Stimulated activated CD8-positive, alpha-beta memory T cell treated with anti-CD3 and anti-CD28 coated beads, Interleukin-4, amount 100 ng/mL, for 48 hours (primary cell): ENCODE measurements at places on chromosomes 3 and 15.
A peak's percentile ranks its signal among the peaks of the same experiment; 100 is the strongest.

DNA sequence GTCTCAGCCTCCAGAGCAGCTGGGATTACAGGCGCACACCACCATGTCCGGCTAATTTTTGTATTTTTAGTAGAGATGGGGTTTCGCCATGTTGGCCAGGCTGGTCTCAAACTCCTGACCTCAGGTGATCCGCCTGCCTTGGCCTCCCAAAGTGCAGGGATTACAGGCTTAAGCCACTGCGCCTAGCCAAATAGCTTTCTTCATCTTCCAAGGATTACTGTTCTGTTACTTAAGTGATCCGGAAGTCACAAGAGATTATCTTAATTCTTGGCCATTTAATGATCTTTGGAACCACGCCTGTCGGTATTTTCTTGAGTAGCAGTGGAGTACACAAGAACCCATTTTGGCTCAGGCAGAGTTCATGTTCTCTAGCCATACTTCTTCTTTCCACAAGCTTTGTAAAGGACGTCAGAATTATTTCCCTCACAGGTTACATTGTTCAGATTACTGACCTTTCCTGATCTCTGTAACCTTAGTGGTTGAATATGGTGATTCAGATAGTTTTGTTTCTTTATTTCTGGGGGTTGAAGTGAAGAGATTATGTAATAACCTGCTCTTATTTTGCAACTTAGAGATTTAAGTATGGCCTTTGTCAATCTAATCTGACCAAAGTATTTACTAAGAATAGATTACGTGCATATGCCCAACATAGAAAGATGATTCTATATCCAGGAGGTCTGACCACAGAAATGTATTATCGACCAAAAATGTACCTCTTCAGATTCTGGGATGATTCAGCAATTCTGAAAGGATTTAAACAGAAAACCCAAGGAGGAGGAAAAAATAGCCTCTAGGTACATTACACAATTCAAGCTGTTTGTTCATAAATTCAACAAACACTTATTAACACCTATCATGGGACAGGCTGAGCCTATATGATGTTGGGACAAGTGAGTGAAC is 132.2 kb downstream of the GREM1 start:
- DNase-seq: no peak

GRCh38 chr3:31959951-31960792 is 20.9 kb downstream of the OSBPL10 start:
- DNase-seq: no peak

DNA sequence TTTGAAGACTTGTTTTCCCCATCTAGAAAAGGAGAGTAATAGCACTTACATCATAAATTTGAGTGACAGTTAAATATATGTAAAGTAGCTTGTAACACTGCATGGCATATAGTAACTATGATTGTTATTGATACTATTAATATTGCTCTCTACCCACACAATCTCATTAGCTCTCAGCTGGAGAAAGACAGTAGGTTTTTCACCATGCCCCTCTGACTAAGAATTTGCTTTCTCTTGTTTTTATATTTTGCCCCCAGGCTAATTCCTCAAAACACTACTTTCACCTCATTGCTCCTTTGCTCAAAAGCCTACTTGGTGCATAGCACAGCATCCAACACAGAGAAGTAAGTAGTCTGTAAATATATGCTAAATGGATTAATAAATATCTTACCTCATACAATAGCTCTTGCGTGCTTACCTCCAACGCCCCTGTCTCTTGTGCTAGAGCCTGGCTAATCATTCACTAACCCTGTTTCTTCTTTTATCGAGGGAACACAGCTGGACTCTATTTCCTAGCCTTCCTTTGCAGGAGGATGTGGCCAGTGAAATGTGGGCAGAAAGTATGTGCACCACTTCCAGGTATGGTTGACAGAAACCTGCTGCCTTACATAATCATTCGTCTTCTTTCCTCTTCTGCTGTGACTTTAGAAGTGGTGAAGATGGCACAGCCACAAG is 190.0 kb downstream of the PLCH1 start:
- no peak for DNase-seq

DNA sequence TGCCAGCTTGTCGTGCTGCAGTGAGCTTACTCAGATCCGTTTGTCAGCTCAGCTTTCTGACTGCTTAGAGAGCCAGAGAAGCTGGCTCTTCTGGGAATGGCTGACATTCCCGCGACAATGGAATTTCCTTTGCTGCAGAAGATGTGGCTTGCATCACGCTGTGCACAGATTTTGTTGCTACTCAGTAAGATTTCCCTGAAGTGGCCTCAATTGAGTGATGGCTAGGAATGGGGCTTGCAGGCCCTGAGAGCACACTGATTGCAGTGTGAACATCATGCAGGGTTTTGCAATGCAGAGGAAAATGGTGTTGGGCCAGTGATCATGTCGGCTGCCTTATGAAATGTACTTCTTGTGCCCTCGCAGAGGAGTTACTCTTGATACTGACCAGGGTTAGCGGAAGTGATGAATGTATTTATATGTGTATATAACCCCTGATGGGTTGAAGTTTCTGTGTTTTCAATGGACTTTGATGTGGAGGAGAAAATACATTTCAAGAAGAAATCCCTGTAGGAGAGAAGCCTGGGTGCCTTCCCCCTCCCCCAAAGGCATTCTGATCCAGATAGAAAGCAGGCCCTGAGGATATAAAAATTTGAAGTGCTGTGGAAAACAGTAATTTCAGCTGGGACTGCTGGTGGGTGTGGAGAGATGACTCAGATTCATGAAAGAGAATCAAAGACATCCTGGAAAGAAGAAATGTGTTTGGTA is 102.5 kb upstream of the PDZRN3 start:
- DNase-seq: no peak

DNA sequence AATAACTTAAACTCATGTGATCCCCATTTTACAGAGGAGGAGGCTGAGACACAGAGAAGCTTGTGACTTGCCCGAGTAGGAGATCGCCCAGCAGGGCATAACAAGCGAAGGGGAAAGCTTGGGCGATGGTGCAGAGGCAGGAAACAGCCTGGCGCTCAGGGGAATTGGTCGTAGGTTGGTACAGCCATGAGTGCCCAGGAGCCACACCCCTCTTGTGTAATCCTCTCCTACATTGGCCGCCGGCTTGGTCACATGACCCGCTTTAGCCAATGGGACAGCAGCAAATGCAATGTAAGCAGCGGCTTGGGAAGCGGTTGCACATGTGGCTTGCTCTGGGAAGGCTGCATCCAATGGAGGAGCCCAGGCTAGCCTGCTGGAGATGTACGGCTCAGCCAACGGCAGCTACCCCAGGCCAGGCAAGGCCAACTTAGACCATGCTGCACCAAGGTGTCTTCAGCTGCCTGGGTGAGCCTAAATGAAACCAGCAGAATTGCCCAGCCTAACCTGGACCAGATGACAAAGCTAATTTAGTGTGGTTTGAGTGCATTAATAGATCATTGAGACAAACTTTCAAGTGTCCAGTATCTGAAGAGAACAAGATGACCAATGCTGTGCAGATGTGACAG is 50.3 kb upstream of the SLC6A6 start:
- peak; percentile 33 for DNase-seq

DNA sequence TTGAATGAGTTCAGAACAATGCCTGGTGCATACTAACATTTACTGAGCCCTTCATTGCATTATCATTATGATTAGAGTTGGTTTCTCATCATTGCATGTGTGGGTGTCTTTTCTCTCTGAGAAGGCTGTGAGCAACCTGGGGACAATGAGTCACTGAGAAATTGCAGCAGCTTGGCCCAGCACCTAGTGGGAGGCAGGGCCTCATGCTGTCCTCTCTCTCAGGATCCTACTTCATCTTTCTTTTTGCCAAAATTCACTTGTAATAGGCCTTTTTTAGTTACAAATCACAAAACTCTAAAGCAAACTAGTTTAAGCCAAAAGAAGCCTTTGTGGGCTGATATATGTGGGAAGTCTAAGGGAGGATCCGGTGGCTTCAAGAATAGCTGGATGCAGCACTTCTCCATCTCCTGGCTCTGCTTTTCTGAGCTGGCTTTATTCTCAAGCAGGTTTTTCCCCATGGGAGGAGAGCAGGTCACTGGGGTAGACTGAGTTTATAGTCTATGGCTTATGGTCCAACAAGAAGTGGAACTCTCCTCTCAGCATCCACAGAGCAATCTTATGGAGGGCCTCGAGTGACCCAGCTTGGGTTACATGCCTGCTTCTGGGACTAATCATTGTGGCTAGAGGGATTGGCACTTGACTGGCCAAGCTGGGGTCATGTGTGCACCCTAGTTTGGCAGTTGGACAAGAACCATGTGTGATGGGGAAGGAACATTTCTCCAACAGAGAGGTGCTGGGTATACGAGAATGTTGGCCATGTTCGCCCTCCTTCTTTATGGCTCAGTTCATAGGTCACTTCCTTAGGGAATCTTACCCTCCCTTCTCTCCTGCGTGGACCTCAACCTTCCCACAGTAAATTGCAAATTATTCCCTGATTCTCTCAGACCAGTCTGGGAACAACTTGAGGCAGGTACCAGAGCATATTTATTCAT is 8.7 kb upstream of the CAMK1 start:
- peak; percentile 75 for DNase-seq

- DNase-seq: no peak
Measured at GRCh38 chr15:94001255-94001801, 230.0 kb upstream of the MCTP2 start.

GRCh38 chr3:27464646-27465045 is 19.5 kb downstream of the SLC4A7 start:
- no peak for DNase-seq

GRCh38 chr3:157938154-157938779 is 168.0 kb downstream of the SHOX2 start:
- no peak for DNase-seq

- no peak for DNase-seq
Measured at GRCh38 chr15:63348392-63348791, 33.3 kb downstream of the CA12 start.

GRCh38 chr3:123286308-123287023 is 84.7 kb downstream of the SEC22A start:
- DNase-seq: peak; percentile 48

DNA sequence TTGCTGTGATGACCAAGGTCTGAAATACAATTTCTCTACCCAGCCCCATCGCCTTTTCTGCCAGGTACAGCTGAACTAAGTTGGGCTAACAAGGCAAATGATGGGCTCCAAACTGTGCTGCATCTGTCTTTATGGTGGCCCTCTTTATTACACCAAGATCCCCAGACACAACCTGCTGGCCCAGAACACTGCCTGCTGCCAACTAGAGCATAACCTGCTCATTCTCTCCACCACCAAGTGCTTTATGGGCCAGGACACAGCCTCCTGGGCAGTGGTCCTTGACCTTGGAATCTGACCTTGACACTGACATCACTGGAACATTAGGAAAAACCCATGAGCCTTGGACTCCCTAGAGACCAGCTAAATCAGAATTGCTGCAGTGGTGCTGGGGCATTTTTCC is 3.3 kb downstream of the LINS1 start:
- peak; percentile 36 for DNase-seq

DNA sequence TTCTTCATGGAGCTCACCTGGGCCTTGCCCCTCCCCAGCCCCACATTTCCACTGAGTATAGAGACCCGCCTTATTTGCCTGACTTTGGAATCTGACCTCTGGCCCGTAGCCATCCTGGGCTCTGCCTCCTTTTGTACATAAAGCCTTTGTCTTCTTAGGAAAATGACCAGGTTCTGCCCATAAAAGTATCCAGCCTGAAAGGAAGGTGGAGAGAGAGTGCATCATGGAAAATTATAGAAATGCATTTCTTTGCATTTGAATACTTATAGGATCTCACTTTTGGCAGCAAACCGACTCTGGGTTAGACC is 3.6 kb upstream of the SH2D7 start:
- no peak for DNase-seq

GRCh38 chr3:189270248-189270832 is 98.6 kb downstream of the TPRG1 start:
- DNase-seq: peak; percentile 50

- no peak for DNase-seq
Measured at GRCh38 chr3:148756311-148756710, 58.6 kb downstream of the AGTR1 start.

GRCh38 chr3:19539518-19540392 is 391.4 kb downstream of the KCNH8 start:
- no peak for DNase-seq

DNA sequence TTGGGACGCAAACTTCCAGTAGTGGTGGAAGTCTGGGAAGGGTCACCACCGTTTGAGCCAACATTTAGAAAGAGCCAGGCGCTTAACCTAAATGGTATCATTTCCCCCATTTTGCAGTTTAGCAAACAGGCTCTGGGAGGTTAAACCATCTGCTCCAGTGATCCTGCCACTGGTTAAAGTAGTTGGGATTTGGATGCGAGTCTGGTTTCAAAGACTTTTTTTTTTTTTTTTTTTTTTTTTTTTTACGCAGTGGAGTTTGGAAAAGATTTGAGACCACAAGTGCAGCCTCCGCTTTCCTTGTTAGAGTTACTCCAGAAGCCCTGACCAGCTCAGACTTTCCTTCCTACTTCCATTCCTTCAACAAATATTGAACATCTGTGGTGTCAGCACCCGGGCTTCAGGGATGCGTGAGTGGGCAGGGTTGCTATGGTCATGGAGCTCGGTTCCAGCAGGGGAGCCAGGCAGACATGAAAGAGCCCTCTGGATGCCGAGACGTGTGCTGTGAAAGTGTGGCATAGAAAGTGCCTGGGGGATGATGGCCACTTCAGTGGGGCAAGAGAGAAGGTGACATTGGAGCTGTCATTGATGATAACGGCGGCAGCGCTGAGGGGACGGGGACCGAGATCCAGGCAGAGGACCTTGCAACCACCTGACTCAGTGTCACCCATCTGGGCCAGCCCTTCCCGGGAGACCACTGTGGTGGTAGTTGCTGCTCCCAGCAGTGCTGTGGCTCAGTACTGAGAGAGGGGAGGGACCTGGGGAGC is 1.1 kb upstream of the RNU6-1 start:
- peak; percentile 45 for DNase-seq

- peak; percentile 64 for DNase-seq
Measured at GRCh38 chr3:184334470-184335158, 2.8 kb upstream of the FAM131A start.

GRCh38 chr3:69932501-69932900 is 67.0 kb upstream of the SAMMSON start:
- no peak for DNase-seq

DNA sequence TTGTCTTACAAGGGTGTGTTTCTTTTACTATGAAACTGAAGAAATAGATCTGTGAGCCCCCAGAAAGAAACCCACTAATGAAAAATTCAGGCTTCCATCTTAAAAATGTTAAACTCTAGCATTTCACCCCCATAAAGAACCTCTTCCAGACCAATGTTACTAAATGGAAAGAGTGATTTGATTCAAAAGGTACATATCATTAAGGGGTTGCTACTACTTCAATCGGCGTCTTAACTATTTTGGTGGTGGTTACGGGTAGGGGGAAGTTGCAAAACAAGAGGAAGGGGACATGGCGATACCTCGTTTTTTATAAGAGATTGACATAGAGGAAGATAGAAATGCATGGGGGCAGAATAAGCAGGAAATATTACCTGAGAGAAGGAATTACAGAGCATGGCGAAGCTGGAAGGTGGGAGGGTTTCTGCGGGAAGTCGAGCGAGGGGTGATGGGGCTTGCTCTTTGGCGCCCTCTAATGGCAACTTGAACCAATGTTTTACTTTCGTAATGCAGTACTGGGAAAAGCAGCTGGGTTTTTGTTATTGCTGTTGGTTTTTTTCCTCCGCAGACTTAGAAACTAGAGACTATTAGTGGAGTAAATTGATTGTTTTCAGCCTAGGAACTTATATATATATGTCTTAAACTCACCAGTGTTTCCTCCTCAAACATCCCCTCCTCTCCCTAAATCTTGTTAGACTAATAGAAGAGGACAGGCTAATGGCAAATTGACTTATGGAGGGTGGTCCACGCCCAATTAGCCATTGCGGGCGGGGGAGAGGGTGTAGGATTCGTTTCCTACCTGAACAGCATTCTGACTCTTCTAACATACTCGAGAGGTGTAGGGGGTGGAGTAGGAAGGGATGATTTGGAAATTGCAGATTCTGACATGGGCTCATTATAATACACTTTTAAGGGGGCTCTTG is 11.3 kb upstream of the SOX2 start:
- DNase-seq: peak; percentile 67

GRCh38 chr3:56989169-56989976 is 71.1 kb upstream of the SPATA12 start:
- no peak for DNase-seq
